Ovary (tissue), 10 donors: ENCODE measurements at places on chromosomes 7 and 10. TPM values are rescaled to one million over a fixed set of nuclear protein-coding genes. Genes with fewer than 3 reads are reported as not detected.

Gene NPC1L1
- total RNA-seq: 0.28 TPM

DNA sequence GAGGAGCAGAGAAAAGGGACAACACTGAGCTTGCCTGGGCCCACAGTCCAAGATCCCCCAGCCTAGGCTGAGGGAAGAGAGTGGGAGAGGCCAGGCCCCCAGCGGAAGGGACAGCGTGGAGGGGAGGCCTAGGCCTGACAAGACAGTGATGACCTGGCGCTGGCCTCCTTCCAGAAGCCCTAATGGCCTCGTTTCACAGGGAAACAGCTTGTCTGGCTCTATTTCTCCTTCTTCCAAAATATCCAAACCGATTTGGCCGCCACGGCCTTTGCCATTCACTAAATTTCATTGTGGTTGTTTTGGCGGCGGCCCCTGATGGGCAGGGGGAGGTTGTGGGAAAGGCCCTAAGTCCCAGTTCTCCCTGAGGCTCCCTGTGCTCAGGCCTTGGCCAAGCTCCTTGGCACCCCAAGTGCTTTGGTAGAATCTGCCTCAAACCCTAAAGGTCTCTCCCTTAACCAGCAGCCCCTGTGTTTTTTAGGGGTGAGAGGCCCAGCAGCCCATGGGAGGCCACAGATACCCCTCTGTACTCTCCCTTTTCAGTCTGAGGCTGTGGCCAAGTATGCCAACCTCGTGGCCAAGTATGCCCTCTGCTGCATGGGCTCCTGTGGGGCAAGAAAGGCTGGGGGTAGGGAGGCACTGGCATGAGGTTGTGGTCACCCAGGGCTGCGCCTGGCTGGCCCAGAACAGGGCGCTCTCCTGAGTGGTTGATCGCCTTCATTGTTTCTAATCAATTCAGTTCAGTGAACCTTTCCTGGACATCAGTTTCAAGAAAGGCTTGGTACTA lies 37.3 kb downstream of the PAX2 start:
- no peak for DNase-seq

GRCh38 chr10:69892406-69892805 lies 90.7 kb downstream of the COL13A1 start:
- DNase-seq: no peak

DNA sequence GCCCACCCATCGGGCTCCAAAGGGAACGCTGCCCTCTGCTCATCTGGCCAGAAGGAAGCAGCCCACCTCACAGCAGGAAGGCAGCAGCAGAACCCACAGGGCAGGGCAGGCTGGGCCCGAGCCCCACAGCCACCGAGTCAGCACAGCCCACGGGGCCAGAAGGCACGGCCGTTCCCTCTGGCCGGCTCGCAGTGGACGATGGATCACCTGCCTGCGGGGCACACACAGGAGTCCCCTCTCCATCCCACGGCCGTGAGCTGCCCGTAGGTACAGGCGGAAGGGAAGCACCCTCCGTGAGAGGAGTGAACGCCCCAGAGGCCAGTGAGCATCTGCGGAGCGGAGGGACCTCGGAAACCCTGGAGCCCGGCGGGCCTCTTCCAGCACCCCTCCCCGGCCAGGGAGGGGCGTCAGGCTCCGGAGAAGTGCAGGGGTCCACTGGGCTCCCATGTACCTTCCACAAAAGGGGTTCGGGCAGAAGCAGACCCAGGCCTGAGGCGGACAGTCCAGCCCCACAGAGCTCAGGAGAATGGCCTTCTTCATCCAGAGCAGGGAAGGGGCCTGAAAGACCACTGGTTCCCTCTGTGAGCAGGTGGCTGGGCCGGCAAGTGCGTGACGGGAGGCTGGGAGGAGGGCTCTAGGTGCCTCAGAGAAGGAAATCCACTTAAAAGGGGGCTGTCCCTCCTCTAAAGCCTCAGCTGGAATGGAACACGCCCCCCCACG lies 11.7 kb downstream of the NUDT1 start:
- DNase-seq: no peak

Gene CYP3A4
- total RNA-seq: not detected
